Activated CD4-positive, alpha-beta T cell treated with anti-CD3 and anti-CD28 coated beads for 36 hours (primary cell): ENCODE measurements at places on chromosomes 11 and 22.

GRCh38 chr11:46006418-46007070 lies 84.1 kb downstream of the LARGE2 start:
- peak; percentile 16 for DNase-seq

- DNase-seq, result no peak
Measured at GRCh38 chr11:12213883-12214282, 103.5 kb downstream of the MICAL2 start.

GRCh38 chr11:17760102-17761029 lies 25.8 kb downstream of the KCNC1 start:
- DNase-seq, result peak; percentile 62

DNA sequence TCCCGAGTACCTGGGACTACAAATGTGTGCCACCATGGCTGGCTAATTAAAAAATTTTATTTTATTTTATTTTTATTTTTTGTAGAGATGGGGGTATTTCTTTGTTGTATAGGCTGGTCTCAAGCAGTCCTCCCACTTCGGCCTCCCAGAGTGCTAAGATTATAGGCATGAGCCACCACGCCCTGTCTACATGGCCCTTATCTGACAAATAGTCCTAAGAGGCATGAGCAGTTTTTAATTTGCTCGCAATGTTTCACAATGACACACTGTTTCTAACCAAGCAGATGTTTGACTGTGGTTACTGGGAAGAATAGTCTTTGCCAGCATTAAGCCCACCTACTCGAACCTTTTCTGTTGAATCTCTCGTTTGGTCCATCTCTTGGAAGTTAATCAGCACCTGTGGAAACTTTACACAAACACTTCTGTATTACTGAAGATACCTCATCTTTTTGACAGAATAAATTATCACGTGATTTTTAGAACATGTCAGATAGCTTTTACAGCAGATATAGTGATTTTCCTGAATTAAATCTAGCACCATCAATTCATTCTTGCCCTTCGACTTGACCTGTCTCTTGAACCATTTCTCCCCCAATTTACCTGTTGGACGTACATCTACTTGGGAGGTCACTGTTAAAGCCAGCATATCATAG lies 71.4 kb downstream of the MTMR3 start:
- DNase-seq, result no peak

GRCh38 chr22:44676441-44677352 lies 25.3 kb upstream of the PRR5 start:
- no peak for DNase-seq

GRCh38 chr11:93359396-93359795 lies 28.9 kb downstream of the DEUP1 start:
- no peak for DNase-seq

- no peak for DNase-seq
Measured at GRCh38 chr11:12241401-12241800, 131.0 kb downstream of the MICAL2 start.

DNA sequence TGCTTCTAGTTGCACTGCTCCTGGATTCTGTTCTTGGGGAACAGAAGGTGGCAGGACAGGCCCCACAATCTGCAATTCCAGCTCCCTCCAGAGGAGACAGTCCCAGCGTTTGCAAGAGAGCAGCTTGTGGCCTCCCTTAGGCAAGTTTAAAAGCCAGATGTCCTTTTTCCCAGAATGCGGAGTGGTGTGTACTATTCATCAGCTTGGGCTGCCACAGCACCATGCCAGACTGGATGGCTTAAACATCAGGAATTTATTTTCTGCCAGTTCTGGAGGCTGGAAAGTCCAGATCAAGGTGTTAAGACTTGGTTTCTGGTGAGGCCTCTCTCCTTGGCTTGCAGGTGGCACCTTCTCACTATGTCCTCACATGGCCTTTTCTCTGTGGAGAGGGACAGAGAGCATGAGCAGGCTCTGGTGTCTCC lies 11.7 kb downstream of the MIAT start:
- peak; percentile 49 for DNase-seq

GRCh38 chr11:64571050-64571409 lies 20.0 kb upstream of the SLC22A12 start:
- DNase-seq, result no peak

DNA sequence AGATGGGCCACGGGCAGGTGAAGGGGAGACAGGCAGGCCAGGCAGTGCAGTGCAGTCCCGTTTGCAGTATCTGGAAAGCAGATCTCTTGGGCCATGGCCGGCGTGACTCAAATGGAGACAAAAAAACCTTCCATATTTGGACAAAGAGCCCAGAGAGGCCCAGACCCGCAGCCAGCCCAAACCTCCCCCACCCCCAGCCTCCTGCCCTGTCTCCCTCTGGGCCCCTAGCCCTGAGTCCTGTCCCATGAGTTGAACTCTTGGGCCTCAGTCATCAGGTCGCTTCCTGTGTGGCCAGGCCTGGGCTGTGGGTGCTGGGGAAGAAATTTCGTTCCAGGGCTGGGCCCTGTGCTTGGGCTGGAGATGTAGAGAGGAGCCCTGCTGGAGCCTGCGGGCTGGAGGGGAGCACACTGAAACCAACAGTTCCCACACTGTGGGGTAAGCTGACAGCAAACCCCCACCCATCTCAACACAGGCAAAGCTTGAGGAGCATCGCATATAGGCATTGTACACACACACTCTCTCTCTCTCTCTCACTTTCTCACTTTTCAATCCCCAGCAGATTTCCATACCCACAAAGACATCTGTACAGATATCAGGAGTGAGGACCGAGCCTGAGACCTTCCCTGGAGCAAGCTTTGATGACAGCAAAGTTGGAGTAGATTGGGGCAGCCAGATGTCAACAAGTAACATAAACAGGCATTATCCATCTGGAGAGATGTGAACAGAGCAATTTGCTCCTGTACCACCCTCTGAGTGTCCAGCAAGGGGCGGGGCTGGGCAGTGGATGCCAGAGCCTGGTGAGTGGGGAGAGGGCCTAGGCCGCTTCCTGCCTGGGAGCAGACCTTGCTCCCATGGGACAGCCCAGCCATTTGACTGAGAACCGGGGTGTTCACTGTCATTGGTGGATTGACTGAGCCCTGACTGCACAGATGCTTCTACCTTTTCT lies 17.2 kb downstream of the ARHGEF17 start:
- no peak for DNase-seq

DNA sequence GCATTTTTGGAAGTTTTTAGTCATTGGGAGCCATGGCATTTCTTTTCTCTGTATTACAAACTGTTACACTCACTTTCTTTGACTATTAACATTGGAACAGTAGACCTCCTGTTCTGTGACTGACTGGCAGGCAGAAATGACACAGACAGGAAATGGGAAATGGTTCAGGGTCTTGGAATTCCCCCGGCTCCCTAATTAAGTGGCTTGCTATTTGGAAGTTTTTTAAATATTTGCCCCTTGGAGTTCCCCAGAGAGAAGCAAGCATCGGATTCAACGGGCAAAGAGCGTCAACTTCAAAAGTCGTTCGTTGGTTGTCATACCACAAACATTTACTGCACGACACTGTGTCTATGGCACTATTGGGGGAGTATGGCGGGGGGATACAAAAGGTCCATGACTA lies 1.1 kb upstream of the BIRC2 start:
- no peak for DNase-seq

GRCh38 chr11:122108192-122108799 lies 7.7 kb downstream of the BLID start:
- peak; percentile 38 for DNase-seq

DNA sequence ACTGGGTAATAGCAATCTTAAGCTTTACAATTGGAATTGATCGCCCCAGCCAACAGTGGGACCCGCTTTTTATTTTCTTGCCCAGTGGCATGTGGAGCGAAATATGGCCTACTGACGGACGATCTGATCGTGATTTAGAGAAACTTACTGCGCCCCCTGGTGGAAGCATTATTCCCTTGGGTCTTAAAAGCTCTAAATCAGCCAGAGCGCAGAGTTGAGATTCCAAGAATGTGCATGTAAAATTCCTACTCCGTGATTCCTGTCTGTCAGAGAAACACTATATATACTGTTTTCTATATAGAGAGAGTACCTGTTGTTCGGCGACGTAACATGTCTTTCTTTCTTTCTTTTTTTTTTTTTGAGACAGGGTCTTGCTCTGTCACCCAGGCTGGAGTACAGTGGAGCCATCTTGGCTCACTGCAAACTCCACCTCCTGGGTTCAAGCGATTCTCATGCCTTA lies 3.7 kb upstream of the DPF2 start:
- DNase-seq, result peak; percentile 92

- no peak for DNase-seq
Measured at GRCh38 chr11:35967042-35967441, 23.2 kb downstream of the LDLRAD3 start.

DNA sequence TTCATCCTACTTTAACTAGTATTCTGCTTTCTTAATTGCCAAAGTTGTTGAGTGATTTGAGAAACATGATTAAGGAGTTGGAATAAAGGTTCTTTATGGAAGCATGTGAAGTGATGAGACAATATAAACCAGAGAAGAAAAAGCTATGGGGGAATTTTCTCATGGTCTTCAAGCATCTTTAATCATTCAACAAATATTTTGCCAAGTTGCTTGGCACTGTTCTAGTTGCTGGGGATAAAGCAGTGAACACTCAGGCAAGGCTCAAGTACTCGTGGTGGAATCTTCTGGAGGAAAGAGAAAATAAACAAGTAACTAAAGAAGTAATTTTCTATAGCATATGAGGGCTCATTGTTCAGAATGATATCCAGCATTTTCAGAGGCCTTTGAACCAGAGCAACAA lies 9.2 kb upstream of the PIWIL4 start:
- DNase-seq, result no peak

- no peak for DNase-seq
Measured at GRCh38 chr11:12556155-12556554, 118.1 kb upstream of the TEAD1 start.

GRCh38 chr11:2294926-2295290 lies 6.8 kb downstream of the C11orf21 start:
- DNase-seq, result no peak

DNA sequence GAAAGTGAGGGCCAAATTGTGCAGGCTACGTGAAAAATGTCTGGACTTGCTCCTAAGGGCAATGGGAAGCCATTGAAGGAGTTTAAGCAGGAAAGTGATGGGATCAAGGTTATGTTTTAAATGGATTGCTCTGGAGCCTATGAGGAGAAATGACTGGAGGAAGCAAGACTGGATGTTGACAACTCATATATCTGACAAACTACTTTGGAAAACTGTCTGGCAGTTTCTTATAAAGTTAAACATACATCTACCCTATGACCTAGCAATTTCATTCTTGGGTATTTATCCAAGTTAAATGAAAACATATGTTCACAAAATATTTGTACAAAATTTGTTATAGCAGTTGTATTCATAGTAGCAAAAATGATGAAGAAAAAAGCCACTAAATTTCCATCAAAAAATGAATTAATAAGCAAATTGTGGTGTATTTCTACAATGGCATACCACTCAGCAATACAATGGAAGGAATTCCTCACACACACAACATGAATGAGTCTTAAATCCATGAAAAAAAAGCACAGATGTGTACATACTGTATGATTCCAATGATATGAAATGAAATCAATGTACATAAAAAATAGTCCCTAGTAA lies 24.1 kb downstream of the FZD4 start:
- no peak for DNase-seq

GRCh38 chr11:44873537-44873936 lies 77.1 kb downstream of the TP53I11 start:
- DNase-seq, result no peak

GRCh38 chr11:71459767-71460320 lies 6.8 kb downstream of the NADSYN1 start:
- DNase-seq, result no peak

GRCh38 chr11:69825037-69825834 lies 6.0 kb upstream of the FGF3 start:
- DNase-seq, result no peak

- DNase-seq, result no peak
Measured at GRCh38 chr11:76655501-76656049, 15.0 kb downstream of the LRRC32 start.

- DNase-seq, result no peak
Measured at GRCh38 chr11:100978442-100978841, 151.2 kb downstream of the PGR start.

DNA sequence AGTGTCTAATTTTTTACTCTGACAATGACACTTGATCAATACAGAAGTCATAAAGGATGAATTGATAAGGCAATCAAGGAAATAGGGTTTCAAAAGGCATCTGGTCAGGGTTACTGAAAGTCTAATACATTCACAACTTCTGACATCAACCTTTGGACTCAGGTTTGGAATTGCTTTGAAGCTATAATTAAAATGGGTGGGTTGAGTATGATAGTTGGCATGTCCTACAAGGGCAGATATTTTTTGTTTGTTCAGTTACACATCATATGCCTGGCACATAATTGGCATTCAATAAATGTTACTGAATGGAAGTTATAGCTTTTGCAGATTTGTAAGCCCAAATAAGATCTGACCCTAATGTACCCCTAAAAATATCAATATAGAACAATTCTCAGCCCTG lies 7.3 kb upstream of the FUT4 start:
- DNase-seq, result no peak

DNA sequence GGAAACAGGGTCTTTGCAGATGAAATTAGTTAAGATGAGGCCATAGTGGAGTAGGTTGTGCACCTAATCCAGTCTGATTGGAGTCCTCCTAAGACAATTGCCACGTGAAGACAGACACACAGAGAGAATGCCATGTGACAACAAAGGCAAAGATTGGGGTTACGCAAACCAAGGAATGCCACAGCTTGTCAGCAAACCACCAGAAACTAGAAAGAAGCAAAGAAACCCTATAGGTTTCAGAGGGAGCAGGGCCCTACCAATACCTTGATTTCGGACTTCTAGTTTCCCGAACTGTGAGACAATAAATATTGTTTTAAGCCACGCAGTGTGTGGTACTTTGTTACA lies 8.2 kb upstream of the LAYN start:
- DNase-seq, result no peak

GRCh38 chr11:18720808-18721560 lies 5.0 kb downstream of the IGSF22 start:
- peak; percentile 87 for DNase-seq

DNA sequence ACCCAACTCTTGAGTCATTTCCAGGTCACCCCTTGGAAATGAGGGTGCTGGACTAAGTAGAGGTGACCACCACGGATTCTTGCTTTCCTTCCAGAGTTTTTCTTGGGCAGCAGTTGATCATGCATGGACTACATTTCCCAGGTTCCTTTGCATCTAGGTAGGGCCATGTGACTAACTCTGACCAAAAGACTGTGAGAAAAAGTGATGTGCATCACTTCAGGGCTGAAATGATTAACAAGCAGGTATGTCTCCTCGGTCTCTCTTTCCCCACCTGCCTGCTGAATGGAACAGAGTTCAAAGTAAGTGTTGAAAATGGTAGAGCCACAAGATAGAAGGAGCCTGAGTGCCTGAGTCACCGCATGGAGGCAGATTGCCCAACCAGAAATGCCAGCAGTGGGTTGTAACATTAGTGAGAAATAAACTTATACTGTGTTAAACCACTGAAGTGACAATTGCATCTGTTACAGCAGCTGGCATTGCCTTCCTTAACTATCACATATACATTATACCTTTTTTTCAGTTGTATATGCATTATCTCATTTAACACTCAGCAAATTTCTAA lies 113.5 kb downstream of the MN1 start:
- DNase-seq, result no peak
